Spinal cord (tissue), 10 donors: ENCODE measurements at places on chromosomes 5 and 9.

DNA sequence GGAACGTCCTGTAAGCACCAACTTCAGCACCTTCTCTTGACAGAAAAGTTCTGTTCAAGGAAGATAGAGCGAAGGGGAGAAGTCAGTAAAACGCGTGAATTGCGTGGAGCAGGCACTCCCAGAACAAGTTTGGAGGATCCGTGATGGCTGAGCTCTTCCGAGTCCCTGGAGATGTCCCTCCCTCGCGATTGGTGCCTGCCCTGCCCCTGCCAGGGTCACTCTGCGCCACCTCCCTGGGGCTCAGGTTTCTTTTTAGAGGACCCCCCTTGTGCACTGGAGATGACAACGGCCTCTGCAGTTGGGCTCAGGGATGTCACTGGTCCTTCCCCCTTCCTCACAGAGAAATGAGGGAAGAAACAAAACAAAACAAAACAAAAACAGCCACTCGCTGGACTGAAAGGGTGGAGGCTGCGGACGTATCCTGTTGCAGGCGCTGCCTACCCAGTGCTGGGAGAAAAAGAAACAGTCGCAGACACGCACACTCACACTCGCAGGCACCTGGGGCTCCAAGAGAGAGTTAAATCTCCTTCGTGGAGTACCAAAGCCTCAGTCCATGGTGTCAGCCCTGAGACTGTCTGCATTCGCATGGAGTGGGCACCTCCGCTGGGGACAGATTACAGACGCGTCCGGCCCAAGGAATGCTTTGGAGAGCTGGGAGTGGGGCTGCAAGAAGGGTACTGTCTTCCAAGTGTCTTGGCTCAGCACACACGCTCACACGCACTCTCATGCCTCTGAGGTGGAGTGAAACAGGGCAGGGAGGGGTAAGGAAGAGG lies 512.7 kb downstream of the SLCO4C1 start:
- no peak for DNase-seq

- no peak for DNase-seq
These were observed 33.1 kb downstream of the SLC6A3 start for GRCh38 chr5:1412163-1412562.

DNA sequence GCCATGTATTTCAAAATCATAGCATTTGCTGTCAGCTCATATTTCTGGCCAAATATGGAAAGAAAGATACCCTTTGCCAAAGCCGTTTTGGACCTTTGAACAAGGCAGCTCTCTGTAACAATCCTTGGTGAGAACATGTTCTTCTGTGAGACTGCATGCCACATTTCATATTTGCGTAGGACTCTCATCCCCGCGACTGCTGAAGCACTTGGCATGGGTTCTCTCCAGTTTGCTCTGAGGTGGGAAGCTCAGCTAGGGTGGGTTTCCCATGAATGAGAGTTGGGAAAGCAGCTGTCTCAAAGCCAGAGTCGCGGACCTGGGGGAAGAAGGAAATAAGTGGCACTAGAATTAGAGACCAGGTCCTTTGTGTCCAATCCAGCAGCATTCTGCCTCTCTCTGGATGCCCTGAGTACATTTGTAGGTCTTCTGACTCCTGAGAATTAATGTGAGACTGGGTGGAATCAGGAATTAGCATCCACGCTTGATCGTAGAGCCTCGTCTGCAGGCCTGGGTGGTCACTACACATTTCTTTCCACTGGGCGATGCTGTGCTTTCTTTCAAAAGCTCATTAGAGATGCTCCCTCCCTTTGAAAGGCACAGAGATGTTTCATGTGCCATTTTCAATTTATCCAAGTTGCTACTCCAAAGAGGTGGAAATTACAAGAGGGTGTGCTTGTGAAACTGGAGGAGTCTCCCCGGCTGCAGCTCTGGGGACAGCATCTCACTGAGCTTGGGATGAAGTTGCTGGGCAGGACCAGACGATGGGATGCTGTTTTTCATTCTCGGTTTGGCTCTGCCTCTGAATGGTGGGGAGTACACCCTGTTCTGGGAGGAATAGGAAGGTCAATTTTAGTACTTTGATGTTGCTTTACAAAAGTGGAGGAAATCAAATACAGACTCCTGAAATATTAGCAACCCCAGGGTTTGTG lies 197.2 kb downstream of the GADD45G start:
- DNase-seq: no peak

DNA sequence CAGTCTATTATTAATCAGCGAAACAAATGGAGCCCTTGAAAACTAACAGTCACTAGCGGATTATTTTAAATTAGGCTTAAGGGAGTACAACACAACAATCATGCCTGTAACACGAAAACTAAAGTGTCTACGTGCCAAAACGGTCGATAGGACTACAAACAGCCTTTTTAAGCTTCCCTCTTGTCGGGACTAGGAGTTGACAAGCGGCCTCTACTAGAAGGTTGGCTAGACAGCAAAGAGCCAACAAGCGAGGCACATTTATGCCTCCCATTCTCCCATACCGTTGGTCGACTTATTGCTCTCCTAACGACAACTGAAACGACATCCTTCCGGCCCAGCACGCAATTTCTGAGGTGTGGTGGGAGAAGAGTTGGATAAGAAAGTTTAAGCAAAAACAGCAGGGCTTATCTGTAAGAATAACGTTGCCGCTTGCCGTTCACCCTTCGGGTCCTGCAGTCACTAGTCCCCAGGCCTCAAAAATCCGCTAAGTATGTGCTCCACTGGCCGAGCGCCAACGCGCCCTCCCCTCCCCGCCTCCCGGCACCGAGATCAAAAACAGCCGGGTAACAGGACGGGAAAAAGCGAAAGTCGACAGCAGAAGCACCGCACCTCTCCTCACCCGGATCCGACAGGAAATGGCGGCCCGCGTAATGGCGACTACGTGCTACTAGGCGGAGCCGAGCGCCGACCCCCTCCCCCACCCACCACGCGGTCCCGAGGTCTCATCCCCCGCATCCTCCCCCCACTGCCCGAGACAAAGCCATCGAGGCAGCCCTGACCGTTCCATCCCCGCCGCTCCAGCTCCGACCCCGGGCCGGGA lies 813 bp downstream of the HNRNPK start:
- no peak for DNase-seq

DNA sequence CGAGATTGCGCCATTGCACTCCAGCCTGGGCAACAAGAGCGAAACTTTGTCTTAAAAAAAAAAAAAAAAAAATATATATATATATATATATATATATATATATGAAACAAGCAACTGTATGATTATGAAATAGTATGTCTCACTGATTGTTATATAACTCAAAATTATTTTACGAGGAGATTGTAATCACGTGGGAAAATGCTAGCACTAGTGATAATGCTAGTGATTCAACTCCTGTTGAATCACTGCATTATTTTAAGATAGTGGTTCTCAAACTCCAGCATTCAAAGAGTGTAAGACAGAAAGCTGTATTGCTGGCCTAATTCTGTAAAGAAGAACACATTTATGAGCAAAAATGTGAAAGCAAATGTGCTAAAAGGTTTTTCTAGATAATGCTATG lies 12.4 kb upstream of the PTPN3 start:
- no peak for DNase-seq

DNA sequence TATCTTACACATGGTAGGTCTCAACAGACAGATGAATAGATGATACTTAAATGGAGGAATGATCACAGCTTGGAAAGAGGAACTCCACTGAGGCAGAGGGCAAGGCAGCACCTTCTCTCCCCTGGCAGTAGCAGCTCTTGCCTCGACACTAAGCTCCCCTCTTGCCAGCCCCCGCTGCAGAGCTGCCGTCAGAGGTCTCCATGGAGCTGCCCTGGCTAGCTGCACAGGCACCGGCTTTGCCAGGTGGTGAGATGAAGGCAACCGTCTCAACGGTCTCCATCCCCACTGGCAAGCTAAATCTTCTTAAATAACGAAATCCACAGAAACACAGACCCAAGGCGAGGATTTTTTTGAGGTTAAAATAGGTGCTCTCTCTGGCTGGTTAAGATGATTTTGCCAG lies 81.2 kb downstream of the CRB2 start:
- no peak for DNase-seq

- DNase-seq: no peak
These were observed 142.1 kb upstream of the CCDC152 start for GRCh38 chr5:42614509-42614908.

- peak; percentile 88 for DNase-seq
These were observed at the start of gene IQGAP2 for GRCh38 chr5:76402886-76403765. Gene IQGAP2, plus strand, starts transcription at chr5:76403285. Its CDS starts 261 bp downstream, at chr5:76403546.

- no peak for DNase-seq
These were observed 477.1 kb upstream of the SMC2 start for GRCh38 chr9:103617046-103617445.

DNA sequence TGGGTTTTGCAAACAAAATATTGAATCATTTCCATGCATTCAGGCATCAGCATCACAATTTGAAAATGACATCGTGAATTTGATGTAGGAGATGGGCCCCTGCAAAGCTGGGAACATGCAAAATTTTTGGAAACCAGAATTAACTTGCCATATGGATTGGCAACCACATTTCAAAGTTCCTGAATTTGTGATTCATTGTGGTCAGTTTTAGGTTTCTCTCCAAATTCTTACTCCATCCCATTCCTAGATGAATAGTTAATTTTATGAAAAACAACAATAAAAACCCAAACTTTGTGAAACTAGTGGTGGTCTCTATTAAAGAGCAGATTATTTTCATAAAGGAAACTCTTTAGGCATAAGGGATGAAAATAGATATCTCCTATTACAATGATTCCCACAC lies 107.8 kb upstream of the SLIT3 start:
- no peak for DNase-seq

GRCh38 chr5:37606148-37606547 lies 227.0 kb downstream of the WDR70 start:
- DNase-seq: no peak

GRCh38 chr5:72252574-72253155 lies 67.4 kb downstream of the MRPS27 start:
- DNase-seq: no peak

DNA sequence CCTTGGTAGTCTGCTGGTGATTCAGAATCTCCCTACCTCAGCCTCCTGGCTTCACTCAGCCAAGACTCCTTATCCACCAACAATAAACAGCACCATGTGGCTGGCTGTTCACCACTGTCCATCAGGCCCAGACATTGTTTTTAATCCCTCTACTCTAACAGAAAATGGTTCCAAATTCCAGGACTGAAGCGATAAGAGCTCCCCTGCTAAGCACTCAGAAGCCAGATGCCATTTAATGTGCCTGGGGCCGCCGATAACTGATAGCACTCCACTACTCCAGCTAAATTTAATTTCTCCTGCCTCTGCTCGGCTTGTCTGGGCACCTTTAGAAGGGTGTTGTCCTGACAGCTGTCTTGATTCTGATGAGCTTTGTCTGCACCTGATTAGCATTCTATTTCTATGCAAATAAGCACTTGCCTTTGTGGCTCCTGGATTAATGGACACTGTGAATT lies 47.1 kb downstream of the ZNF622 start:
- no peak for DNase-seq

- no peak for DNase-seq
These were observed 63.3 kb downstream of the FAM174A start for GRCh38 chr5:100598446-100598845.

GRCh38 chr9:130523921-130524320 lies 55.5 kb upstream of the FUBP3 start:
- no peak for DNase-seq

DNA sequence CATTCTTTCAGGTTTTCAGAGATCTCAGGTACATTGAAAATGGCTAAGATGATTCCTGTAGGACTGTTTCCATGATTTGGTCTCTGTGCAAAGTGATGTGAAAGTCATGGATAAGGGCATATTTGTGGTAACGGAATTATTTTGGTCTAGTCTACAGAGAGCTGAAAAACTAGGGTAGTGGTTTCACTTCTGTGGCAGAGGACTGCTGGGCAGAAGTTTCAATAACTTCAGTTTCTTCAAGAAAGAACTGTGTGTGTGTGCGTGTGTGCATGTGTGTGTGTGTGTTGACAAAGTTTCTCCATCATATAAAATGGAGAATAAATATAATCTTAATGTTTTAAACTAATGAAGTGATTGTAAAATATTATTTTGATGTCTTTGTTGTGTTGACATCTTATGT lies 4.3 kb downstream of the CNOT8 start:
- no peak for DNase-seq

GRCh38 chr9:17135295-17136160 lies 688 bp downstream of the CNTLN start:
- peak; percentile 31 for DNase-seq

- no peak for DNase-seq
These were observed 544.6 kb upstream of the TRPC7 start for GRCh38 chr5:136909906-136910305.

DNA sequence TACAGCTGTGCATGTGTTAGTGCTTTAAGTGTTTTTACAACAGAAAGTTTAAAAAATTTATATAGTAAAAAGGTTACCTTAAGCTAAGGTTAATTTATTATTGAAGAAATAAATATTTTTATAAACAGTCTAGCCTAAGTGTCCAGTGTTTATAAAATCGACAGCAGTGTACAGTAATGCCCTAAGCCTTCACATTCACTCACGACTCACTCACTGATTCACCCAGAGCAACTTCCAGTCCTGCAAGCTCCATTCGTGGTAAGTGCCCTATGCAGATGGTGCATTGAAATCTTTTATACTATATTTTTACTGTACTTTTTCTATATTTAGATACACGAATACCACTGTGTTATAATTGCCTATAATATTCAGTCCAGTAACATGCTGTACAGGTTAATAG lies 159.1 kb downstream of the ROR2 start:
- no peak for DNase-seq

GRCh38 chr9:5982317-5982716 lies 33.1 kb downstream of the RANBP6 start:
- no peak for DNase-seq

DNA sequence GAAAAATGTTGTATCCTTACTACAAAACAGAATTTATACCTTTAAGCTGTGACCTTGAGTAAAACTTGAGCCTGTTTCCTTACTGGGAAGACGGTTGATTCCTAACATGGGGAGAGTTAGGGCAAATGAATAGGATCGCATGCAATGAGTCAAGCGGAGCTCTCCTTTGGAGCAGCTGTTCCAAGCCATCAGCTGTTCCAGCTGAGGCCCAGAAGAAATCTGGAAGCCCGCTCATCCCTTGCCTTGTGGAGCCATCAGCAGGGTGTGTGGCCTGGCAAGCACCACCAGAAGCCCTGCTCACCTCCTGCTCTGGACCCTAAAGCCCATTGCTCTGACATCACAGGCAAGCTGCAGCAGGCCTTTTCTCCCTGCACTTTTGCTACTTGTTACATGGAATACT lies 8.0 kb downstream of the KIAA1191 start:
- no peak for DNase-seq

DNA sequence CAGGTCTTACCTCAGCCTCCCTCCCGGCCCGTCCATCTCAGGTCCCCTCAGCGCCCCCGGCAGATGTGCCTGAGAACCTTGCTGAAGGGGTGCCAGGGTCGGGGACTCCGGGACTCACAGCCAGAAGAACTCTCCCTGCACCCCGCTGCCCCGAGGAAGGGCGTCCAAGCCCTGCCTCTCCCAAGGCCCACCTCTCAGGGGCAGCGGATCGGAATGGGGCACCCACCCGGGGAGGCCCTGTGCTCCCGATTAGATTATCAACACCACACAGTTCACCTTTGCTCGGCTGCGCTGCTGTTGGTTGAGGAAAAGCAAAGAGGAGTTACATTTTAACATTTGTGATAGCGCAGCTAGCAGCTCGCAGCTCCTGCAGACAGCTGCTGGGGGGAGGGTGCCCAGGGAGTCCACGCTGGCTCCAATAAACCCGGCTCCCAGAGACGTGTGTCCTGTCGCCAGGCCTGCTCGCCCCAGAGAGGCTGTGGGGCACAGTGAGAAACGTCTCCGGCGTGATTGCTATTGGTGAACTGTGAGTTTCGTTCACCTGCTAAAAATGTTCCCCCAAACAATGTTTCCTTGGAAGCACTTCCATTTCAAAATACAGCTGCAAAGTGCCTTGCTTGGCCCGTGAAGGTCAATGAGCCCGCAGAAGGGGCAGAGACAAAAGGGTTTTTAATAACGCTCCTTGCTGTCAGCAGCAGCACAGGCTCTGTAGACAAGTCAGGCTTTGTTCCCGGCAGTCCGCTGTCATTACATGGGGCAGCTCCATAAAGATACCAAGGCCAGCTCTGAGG lies 18.6 kb upstream of the SLC6A19 start:
- DNase-seq: peak; percentile 38
